Activated T-helper 1 cell treated with Interleukin-2 at 50 U/mL for 16 hours (primary cell): ENCODE measurements at places on chromosomes 1 and 21.

DNA sequence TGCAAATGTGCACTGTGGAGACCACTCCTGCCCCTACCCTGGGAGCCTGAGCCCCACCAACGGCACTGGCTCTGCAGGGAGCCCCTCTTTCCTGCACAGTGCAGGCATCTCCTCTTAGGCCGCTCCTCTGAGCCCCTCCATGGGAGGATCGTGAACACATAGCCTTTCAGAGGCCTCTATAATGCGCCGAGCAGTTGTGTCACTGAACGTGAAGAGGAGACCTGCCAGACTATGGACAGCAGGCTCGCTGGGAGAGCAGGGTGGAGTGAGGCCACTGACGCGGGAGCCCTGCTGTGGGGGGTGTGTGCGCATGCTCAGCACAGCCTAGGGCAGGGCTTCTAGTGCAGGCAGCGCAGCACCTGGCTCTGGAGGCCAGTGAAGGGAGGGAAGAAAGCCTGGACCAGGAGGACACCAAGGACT, 151.3 kb upstream of the COL6A1 start:
- no peak for DNase-seq

GRCh38 chr1:213385201-213385600, 334.2 kb downstream of the RPS6KC1 start:
- DNase-seq = no peak

- DNase-seq = no peak
Observed at GRCh38 chr1:46363121-46363520, 22.5 kb downstream of the NSUN4 start.

- DNase-seq = no peak
Observed at GRCh38 chr1:95415146-95415545, 181.1 kb downstream of the RWDD3 start.

GRCh38 chr1:156004843-156005584, 15.7 kb downstream of the SSR2 start:
- peak; percentile 5 for DNase-seq

DNA sequence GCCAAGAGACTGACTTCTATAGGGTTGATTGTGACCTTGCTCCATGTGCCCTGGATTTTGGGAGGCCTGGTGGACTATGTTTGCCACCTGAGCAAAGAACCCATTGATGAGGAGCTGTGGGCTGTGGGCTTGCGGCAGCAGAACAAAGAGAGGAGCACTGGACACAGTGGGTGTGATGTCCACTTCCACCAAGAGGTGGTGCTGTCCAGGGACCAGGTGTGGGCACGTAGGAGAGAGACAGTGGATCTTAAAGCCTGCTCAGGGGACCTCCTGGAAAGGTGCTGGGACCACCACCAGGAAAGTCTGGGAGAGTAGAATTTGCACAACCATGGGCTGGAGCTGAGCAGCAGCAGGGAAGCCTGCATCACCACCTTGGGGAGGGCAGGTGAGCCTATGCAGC, 106.7 kb upstream of the ETS2 start:
- DNase-seq = no peak

DNA sequence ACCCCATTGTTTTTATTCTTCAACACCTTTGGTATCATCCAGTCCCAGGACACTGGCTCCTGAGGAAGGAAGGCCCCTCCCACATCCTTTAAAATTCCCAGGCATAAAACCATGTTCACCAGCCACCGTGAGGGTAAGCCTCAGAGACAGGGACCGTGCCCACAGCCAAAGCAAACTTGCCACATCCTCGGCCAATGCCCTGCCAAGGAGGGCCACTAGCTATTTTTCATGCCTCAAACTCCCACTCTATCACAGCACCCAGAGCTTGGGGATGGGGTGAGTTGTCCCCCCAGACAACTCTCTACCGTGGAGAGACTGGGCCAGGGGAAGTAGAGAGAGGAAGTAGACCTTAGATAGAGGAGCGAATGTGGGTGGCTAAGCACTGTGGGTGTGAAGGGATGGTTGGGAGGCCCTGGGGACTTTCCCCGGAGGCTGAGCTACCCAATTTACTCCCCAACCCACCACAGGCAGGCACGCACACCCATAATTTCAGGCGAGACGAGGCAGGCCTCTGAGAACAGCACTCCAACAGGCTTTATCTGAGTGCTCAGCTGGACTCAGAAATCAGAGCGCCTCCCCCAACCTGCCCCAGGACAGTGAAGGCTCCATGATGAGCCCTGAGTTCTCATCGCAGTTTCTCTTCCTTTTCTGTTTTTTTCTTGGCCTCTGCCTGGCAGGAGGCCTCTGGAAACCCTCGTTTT, 15.9 kb upstream of the BTG2 start:
- DNase-seq = peak; percentile 82

GRCh38 chr1:242081446-242081845, 82.5 kb upstream of the MAP1LC3C start:
- DNase-seq = no peak

DNA sequence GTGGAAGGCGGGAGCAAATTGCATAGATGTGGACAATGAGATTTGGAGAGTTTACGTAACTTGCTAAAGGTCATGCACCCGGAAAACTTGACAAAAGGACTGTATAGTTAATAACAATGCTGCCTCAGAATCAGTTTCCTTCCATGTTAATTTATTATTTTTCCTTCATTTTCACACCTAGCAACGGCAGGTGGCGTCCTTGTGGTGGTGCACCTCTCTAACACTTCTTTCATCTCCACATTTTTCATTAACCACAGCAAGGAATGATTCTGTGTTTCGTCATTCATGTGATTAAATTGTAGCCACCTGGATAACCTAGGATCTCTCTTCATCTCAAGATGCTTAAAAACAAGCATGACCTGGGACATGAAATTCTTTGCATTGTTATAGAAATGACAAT, 2133.0 kb downstream of the NCAM2 start:
- no peak for DNase-seq

DNA sequence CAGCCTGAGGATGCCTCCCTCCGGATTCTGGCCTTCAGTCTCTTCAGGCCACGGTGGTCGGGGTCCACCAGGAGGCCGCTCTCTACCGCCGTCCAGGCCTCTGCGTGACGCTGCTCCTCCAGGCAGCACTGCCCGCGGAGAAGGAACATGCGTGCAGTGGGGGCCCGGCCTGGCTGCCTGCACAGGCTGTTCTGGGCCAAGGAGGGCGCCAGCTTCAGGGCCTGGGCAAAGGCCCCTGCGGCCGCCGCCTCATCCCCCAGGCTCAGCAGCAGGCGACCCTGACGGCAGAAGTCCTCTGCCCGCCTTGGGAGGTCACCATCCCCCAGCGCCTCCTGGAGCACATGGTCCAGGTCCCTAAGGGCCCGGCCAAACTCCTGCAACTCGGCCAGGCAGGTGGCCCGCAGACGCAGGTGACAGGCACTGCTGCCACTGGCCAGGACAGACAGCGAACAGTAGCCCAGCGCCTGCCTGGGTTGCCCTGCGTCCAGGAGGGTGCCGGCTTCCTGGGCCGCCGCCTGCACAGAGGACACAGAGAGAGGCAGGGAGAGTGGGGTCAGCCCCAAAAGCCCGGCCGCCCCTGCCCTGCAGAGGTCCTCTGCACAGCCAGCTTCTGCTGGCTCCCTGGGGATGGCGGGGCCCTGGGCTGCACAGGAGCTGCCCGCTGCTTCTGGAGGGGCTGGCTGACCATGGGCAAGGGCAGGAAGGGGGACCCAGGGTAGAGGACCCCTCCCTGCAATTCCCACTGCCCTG, 8.7 kb upstream of the MMEL1 start:
- no peak for DNase-seq

DNA sequence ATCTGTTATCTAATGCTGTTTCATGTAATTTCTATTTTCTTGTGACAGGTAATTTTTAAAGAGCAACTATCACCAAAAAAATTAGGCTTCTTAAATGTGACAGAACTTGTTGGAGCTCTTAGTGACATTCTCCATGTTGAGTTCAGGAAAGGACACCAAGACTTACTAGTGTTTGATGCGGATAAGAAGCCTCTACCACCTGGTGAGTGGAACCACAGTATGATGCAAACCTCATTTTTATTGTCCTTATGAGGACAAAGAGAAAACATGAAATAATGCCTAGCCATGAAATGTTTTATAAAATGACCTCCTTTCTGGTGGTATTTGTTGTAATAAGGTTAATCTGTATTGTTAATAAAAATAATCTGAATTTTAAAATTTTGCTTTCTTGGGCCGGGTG, 39.1 kb downstream of the TDRD5 start:
- no peak for DNase-seq

DNA sequence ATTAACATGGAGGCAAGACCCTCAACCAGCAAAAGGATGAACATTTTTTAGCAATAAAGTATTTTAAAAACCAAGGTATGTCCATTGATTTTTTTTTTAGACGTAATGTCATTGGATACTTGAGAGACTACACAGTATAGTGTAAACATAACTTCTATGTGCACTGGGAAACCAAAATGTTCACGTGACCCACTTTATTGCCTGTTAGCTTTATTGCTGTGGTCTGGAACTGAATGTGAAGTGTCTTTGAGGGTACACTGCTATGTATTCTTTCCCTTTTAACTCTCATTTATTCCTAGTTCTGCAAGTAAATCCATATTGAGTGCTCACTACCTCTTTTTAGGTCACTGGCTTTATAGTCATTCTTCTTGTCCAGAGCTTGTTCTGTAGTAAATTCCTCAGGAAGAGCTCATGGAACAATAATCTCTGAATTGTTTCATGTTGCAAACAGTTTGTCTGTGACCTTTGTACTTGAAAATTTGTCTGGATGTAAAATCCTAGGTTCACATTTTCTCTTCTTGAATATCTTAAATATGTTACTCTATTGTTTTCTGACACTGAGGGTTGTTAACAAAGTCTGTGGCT, 20.6 kb downstream of the ABCD3 start:
- DNase-seq = no peak

DNA sequence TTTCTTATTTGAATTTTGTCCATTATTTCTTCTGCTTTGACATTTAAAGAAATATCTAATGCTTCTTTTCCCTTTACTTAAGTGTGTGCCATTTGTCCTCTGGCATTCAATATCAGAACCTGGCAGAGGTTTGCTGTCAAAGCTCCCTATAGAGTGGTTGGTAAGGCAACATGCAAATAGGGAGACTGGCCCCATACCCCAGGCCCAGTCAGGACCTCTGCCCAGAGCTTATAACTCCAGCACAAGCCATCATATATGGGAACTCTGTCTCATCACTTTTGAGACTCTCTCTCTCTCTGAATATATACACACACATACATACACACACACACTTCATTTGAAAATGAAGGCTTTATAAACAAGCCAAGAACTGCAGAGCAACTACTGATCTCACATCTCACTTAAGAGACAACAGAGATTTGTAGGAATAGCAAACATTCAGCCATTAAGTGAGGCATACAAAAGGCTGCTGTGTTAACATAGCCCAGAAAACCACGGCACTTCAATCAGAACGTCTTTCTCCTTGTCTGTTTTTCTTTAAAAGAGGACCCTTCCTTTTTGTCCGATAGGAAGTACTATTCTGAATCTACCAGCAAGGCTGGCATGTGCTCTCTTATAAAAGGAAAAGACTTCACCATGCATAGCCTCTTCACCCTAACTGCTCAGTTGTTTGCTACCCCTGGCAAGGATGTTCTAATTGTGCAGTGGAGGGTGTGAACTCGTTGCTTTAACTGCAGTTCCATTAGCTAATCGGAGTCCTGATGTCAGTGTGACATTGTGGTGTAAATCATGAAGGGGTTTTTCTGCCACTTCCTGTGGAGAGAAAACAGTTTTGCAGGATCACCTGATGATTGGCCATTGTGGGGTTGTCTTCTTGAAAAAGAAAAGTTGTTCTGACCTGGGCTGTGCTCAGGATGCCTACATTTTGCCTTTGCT, 101.7 kb downstream of the NR5A2 start:
- DNase-seq = no peak

DNA sequence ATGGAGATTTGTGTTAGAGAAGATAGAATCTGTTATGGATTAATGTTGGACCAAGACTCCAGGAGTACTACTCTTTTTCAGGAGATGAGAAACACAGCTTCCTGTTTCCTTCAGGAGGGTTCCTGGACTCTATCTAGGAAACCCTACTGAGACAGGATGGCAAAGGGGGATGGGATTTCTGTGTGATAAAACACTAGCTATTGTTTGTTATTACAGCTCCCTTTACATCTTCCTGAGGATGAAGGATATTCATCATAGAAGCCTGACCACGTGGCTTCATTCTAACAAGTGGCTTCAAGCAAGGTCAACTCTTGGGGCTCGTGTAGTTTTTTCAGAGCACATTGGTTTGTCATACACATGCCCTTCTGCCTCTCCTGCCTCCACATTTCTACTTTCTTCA, 33.3 kb downstream of the RGL1 start:
- no peak for DNase-seq

GRCh38 chr1:207581496-207582153, 63.3 kb upstream of the CR1L start:
- no peak for DNase-seq

GRCh38 chr1:218463194-218464156, 118.3 kb downstream of the TGFB2 start:
- no peak for DNase-seq

- no peak for DNase-seq
Observed at GRCh38 chr1:42646056-42646455, 12.2 kb upstream of the PPIH start.

DNA sequence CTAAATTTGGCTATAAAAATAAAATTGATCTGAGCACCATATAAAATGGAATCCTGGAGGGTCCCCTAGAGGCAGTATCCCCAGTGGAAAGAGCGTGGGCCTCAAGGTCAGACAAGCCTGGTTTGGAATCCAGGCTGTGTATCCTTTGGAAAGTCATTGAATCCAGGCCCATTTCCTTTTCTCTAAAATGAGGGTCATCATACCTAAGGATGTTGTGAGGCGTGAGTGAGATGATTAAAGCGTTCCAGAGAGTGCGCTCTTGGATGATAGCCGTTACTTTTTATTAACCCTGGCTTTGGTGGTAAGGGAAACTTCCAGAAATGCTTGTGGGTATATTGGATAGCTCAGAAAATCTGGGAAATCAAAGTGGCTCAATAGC, 683 bp upstream of the ZNF436 start:
- no peak for DNase-seq
